ENCODE measurements at places on chromosomes 7 and 10.

- DNase-seq = no peak
Measured at GRCh38 chr10:132838346-132838970, 52.5 kb upstream of the NKX6-2 start.

GRCh38 chr7:117997862-117998825 is 124.9 kb upstream of the CTTNBP2 start:
- no peak for DNase-seq

GRCh38 chr10:132613566-132614348 is 76.2 kb downstream of the INPP5A start:
- no peak for DNase-seq

- DNase-seq = no peak
Measured at GRCh38 chr10:44282626-44283300, 102.1 kb downstream of the CXCL12 start.

DNA sequence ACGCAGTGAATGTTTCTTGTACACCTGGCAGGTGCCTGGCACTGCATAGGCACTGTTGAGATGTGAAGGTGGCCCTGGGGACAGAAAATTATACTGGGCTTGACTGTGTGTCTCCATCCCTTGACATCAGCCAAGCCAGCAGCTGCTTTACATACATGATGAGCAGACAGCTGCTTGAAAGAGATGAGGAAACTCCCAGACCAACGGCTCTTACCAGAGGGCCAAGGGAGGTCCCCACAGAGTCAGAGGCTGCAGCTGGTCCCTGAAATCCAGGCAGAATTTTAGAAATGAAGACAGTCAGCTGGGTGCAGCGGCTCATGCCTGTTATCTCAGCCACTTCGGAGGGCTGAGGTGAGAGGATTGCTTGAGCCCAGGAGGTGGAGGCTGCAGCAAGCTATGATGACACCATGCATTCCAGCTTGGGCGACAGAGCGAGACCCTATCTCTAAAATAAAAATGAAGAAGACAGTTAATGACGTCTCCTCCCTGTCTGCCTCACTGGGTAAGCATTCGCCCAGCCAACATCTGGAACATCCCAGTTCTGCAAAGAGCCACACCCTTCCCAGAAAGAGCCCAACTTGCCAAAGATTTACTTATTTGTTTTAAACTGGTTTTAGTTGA is 17.6 kb downstream of the LIMK1 start:
- DNase-seq = peak; percentile 63

DNA sequence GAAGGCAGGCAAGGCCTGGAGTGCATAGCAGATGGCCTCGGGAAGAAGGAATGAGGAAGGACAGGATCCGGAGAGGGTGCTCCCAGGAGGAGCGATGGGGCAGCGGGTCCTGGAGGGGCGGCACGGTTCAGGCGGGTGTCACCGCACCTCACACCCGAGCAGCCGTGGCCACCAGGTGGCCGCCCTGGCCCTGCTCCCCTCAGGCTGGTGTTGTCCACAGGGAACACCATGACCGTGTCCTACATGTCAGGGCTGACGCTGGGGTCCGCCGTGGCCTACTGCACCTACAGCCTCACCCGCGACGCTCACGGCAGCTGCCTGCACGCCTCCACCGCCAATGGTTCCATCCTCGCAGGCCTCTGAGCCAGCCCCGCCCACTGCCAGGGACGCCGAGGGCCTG is 19.8 kb downstream of the SLC29A4 start:
- DNase-seq = no peak

- no peak for DNase-seq
Measured at GRCh38 chr7:35026150-35026549, 11.1 kb downstream of the DPY19L1 start.

GRCh38 chr10:102335184-102335583 is 60.3 kb upstream of the NFKB2 start:
- no peak for DNase-seq

DNA sequence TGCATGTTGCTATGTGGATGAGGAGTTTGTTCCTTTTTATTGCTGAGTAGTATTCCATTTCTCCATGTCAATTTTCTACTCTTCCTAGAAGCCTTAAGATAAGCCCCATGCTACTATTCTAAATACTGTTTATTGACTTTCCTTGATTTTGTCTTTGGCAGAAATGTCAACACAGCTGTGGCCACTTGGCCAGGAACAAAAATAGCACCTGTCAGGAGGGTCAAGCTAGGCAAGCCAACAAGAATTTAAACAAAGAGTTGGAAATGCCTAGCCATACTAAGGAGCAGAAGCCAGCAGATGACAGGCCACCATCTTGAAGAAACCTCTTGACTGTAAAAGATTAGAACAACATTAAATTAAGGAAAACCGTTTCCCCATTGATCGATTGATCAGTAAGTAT is 34.7 kb downstream of the JAZF1 start:
- DNase-seq = no peak

- DNase-seq = no peak
Measured at GRCh38 chr10:5563321-5563961, 38.7 kb downstream of the CALML3 start.

- DNase-seq = no peak
Measured at GRCh38 chr10:109819807-109820206, 103.5 kb downstream of the XPNPEP1 start.

GRCh38 chr10:97134110-97134509 is 51.6 kb downstream of the SLIT1 start:
- DNase-seq = no peak

DNA sequence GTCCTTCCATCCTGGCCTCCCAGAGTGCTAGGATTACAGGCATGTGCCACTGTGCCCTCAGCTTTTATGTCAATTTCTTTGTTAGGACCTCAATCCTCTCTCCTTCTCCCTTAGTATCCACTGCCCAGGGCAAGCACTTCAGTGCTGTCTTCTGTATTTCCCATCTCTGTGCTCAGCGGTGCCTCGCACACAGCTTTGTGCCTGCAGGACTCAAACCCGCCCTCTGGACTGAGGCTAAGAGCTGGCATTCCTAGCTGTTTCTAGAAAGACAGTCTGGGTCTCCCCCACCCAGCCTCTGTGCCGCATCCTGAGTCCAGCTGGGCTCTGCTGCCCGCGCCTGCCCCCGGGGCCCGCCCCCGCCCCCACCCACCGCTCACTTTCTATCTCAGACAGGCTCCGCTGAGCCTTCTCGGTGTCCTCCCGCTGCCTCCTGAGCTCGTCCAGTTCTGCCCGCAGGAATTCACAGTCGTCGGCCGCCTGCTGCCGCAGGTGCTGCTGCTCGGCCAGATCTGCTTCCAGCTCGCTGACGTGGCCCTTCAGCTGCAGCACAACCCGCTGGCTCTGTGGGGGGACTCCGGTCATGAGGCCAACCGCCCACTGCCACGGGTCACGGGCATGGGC is 67.3 kb downstream of the SPDYE5 start:
- DNase-seq = no peak

GRCh38 chr10:127908106-127908958 is 1.4 kb downstream of the PTPRE start:
- DNase-seq = no peak

- DNase-seq = no peak
Measured at GRCh38 chr7:37311355-37311754, 137.3 kb downstream of the ELMO1 start.

- DNase-seq = peak; percentile 98
Measured at GRCh38 chr7:16420649-16421332, 547 bp downstream of the CRPPA start.

GRCh38 chr7:137846549-137846826 is 286 bp downstream of the DGKI start:
- DNase-seq = peak; percentile 7

GRCh38 chr10:62736168-62736546 is 68.4 kb upstream of the ADO start:
- DNase-seq = no peak

DNA sequence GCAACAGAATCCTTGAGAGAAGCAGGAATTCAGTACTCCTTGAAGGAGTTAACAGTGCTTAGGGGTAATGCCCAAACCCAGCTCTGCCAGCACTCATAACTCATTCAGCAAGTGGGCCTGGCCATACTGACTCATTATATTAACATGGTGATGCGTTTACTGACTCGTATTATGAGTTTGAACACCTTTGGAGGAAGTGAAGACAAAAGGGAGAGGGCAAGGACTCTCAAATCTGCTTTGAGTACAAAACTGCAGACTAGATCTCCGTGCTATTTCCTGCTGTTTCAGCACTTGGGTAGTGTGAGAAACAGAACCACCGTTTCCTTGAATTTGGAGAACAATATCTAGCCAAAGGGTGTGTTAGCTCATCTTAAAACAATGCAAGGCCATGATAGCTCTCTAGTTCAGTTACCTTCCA is 30.8 kb downstream of the SLC16A9 start:
- no peak for DNase-seq

- DNase-seq = no peak
Measured at GRCh38 chr10:14524691-14525324, 194.1 kb upstream of the FRMD4A start.

DNA sequence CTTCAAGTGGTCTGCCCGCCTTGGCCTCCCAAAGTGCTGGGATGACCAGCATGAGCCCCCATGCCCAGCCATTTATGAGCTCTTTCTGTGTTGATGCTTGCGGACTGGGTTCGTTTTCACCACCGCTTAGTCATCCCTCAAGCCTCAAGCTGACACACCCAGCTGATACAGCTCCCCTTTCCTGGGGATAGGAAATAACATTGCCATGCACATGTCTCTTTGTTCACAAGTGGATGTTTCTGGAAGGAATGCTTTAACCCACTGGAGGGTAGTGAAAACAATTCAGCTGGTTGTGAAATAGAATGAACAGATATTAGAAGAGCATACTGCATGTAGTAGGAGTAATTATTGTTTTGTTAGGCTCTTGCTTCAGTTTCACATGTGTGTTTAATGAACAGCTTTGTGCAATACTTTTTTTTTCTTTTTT is 8.5 kb upstream of the METTL27 start:
- peak; percentile 79 for DNase-seq

DNA sequence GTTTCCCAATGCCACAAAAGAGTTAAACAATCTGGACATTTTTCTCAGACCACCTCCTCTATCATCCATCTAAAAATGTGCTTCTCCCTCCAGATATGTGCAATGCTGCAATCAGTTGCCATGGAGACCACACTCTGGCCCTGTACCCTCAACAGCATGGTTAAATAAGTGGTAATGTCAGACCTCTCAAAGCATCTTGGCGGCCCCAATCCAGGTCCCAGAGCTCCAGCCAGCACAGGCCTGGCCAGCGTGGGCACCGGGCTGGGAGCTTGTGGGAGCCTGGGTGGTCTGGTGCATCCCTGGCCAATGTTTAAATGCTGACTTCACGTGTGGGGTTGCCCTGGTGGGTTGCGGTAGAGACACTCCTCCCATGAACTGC is 362.9 kb upstream of the ZNF32 start:
- DNase-seq = no peak

GRCh38 chr7:139023076-139023475 is 12.8 kb downstream of the ZC3HAV1L start:
- no peak for DNase-seq

- DNase-seq = no peak
Measured at GRCh38 chr7:2687338-2687869, 598 bp upstream of the AMZ1 start.

GRCh38 chr7:103988468-103989199 is 824 bp downstream of the RELN start:
- DNase-seq = peak; percentile 2

- DNase-seq = peak; percentile 95
Measured at GRCh38 chr10:110076559-110077318, 69.0 kb downstream of the ADD3 start.

DNA sequence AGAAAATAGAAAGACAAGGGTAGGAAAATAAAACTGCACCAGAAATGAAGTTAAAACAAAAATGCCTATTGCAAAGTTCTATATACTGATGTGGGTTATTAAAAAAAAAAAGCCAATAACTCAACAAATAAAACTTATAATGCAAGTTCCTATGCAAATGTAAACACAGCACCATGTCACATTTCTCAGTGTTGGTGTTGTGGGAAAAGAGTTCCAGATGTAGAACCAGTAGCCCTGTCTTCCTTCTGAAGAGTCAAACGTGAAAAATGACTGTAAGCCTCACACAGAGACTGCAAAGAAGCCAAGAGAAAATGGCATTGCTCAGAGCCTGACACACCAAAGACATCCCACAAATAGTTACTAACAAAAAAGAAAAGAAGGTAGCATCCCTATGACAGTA is 10.1 kb downstream of the PON2 start:
- DNase-seq = no peak

DNA sequence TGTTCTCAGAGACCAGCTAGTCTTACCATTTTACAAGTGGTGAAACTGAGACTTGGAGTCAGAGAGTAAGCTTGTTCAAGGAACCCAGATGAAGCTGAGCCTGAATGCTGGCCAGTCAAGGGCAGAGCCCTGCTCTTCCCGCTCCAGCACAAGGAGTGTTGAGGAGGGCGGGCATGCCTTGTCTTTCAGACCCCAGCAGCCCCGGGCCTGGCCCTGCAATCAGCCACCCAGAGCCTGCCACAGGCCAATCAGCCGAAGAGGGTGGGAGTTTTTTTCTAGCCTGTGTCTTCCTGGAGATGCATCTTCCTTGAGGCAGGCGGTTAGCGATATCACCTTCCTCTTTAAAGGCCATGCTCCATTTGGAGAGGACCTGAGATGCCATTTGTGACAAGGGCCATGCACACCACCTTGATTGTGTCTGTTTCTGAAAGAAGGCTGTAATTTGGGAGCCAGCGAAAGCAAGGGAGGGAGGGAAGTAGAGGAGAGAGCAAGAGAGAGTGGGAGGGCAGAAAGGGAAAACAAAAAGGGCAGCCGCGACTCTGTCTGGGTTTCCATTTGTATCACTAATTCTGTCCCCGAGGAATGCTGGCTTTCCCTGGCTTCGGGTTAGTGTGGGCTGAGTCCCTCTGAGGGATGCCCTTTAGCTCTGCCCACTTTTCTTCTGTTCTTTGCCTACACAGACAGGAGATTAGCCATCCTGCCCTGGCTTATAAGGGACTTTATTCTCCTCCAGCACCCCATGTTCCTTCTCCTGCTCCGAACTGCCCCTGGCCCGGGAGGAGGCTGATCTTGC is 8.0 kb downstream of the CDH23 start:
- DNase-seq = no peak

DNA sequence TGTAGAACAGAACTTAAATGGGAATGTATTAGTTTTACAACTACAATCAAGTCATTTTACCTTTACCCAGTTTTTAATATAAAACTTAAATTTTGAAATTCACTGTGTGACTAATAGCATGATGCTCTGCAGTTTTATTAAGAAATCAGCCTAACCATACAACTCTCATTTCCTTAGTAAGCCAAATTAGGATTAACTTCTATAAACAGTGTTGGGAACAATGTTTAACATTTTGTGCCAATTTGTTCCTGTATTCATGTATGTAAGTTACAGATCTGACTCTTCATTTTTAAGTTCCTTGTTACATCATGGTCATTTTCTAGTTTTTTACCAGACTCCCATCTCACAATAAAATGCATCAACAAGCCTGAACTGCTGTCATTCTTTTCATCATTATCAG is 209.8 kb downstream of the ZEB1 start:
- DNase-seq = no peak

- no peak for DNase-seq
Measured at GRCh38 chr7:44280636-44280992, 44.8 kb downstream of the CAMK2B start.

- no peak for DNase-seq
Measured at GRCh38 chr10:100565206-100565985, 29.7 kb downstream of the HIF1AN start.

- no peak for DNase-seq
Measured at GRCh38 chr7:2281541-2281940, 32.7 kb downstream of the SNX8 start.

GRCh38 chr7:98617960-98618418 is 904 bp downstream of the NPTX2 start:
- DNase-seq = no peak
